ENCODE measurements at places on chromosomes 12 and 14.
A peak's percentile ranks its signal among the peaks of the same experiment; 100 is the strongest.

GRCh38 chr12:115407723-115408122 lies 723.7 kb upstream of the TBX3 start:
- no peak overlapping the region for H3K27ac ChIP-seq
- no peaks in the 10 kb centered on the region for H3K27me3 ChIP-seq
- H3K4me1 ChIP-seq: no peaks in the 10 kb centered on the region
- no peak overlapping the region for H3K4me3 ChIP-seq
- H3K36me3 ChIP-seq: no peaks in the 10 kb centered on the region

- no peaks in the 10 kb centered on the region for H3K27me3 ChIP-seq
- H3K36me3 ChIP-seq: no peaks in the 10 kb centered on the region
- no peak for DNase-seq
- H3K27ac ChIP-seq: no peak overlapping the region
- H3K4me3 ChIP-seq: no peak overlapping the region
Measured at GRCh38 chr12:12592930-12593329, 18.7 kb upstream of the CREBL2 start.

GRCh38 chr12:32821710-32822109 lies 66.0 kb upstream of the YARS2 start:
- no peaks in the 10 kb centered on the region for H3K4me1 ChIP-seq
- no peak overlapping the region for H3K4me3 ChIP-seq
- no peak overlapping the region for H3K27ac ChIP-seq
- H3K27me3 ChIP-seq: no peaks in the 10 kb centered on the region

DNA sequence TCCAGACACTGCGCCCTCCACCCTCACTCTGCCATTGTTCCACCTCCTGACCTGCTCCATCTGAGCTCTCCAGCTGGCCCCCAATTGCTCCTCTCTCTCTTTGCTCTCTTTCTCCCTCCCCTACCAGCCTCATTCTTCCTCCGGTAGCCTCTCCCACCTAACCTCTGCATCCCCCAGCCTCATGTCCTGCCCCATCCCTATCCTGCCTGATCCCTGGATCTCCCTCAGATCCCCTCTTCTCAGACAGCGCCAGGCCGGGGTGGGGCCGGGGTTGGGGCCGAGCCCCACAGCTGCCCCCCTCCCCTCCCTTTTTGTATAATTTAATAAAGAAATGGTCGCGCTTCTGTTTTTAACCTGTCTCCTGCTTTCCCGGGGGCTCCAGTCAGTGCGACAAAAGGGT lies 1.7 kb upstream of the LAG3 start:
- H3K4me1 ChIP-seq: peaks cover 18% of the 10 kb centered on the region
- H3K27me3 ChIP-seq: no peaks in the 10 kb centered on the region
- H3K36me3 ChIP-seq: peaks cover 13% of the 10 kb centered on the region
- no peak overlapping the region for H3K4me3 ChIP-seq

DNA sequence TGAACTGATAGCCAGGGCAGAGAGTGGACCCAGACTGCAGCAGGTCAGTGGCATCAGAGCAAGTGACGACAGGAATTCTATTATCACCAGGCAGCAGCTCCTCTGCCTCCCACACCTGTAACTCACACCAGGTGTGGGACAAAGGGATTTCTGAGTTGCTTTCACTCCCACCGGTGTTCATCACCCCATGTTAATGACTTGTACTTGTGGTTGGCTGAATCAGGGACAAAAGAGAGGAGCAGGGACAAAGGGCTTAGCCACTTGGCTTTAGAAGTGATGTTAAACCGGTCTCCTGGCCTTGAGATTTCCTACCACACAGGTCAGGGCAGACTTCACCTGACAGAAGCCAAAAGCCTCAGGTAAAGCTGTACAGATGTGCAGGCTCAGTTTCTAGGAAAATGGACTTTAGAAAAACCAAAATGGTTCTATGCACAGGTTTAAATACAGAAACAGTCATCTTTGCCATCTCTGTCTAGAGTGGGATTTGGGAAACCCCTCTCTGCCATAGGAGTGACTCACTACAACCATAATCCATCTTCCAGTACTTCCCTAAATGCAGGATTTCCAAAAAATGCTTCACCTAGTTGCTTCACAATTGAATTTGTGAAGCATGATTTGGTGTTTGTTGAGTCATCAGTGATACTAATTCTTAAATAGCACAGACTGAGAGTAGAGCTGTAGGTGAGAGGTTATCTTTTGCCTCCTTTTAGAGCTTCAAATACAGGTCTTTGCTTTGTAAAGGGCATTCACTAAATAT lies 158.5 kb downstream of the PRKCH start:
- DNase-seq: no peak
- H3K27me3 ChIP-seq: no peaks in the 10 kb centered on the region
- peak overlapping the region; percentile 86 for H3K27ac ChIP-seq
- no peaks in the 10 kb centered on the region for H3K36me3 ChIP-seq

DNA sequence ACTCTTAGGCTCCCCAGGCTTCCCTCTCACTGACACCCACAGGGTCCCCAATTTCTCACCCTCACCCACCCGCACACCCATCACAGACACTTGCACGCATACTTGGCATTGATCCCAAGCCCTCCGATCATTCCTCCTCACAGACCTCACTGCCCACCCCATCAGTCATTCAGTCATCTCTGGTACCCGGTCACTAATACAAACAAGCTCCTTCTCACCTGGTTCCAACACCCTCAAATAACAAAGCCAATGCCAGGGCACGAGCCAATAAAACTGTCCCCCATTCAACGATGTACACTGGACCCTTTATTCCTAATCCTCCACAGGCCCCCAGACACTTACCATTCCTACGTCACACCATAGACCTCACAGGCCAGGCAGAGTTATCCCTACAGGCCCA lies 2.3 kb downstream of the ZNF605 start:
- DNase-seq: no peak
- peaks cover 2% of the 10 kb centered on the region for H3K4me1 ChIP-seq
- no peak overlapping the region for H3K4me3 ChIP-seq
- peaks cover 8% of the 10 kb centered on the region for H3K36me3 ChIP-seq
- no peaks in the 10 kb centered on the region for H3K27me3 ChIP-seq

DNA sequence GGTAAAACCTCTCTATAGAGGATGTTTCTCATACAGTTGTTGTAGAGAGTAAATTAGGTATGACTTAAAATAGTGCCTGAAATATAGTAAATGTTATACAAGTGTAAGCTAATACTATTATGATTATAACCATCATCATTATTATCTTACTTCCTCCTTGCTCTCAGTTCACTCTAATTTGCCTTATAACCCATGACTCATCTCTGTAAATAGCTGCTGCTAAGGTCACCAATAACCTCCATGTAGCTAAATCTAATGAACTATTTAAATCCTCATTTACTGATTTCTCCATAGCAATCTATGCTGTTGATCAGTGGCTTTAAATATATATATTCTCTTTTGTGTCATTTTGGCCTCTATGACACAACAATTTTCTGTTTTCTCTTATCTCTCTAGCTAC lies 109.6 kb downstream of the RMST start:
- no peaks in the 10 kb centered on the region for H3K4me1 ChIP-seq
- H3K36me3 ChIP-seq: no peaks in the 10 kb centered on the region
- no peaks in the 10 kb centered on the region for H3K27me3 ChIP-seq
- no peak overlapping the region for H3K4me3 ChIP-seq

DNA sequence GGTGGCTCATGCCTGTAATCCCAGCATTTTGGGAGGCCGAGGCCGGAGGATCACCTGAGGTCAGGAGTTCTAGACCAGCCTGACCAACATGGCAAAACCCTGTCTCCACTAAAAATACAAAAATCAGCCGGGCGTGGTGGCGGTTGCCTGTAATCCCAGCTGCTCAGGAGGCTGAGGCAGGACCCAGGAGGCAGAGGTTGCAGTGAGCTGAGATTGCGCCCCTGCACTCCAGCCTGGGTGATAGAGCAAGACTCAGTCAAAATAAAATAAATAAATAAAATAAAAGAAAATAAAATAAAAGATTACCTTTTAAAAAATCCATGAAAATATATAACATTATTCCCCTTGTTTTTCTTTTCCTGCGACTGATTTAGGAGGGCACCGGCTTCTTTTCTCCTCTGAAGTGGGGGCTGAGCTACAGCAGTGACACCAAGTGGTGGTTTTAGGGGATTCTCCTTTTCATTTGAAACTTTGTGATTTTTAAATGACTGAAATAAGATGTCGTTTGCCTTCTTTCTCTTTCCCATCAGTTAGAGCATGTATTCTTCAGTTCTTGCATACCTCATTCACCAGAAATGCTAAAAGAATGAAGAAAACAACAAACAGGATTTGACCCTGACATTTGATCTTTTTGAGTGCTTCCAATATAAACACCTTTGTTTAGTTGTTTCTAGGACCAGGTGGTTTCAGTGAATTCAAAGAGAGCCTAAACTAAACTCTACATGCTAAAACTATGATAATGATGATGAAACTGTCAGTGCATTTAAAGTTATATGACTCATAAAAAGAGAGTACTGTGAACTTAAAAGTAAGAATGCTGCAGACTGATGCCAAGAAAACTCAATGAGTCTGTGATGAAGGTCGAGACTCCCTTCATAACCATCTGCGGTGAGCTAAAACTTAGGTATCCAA lies 22.6 kb upstream of the PKP2 start:
- no peak overlapping the region for H3K27ac ChIP-seq
- H3K36me3 ChIP-seq: no peaks in the 10 kb centered on the region
- no peak for DNase-seq
- no peaks in the 10 kb centered on the region for H3K27me3 ChIP-seq
- H3K4me3 ChIP-seq: no peak overlapping the region

DNA sequence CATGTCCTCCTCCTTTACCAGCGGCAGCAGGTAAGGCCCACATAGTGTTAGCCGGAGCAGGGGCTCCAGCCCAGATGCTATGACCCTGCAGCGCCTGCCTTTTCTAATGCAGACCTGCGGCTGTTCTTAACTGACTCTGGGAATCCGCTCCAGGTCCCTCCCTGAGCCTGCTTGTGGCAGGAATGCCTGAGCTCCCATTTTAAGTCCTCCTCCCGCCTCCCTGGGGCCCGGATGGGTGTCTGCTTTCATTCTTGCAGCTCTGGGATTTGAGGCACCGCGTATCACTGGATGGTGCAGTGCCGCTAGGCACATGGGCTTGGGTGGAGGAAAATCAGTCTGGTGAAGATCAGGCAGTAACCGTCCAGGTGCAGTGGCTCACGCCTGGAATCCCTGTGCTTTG lies 7.6 kb downstream of the TSPAN9 start:
- H3K4me1 ChIP-seq: no peaks in the 10 kb centered on the region
- no peak overlapping the region for H3K27ac ChIP-seq
- peaks cover 2% of the 10 kb centered on the region for H3K36me3 ChIP-seq
- H3K27me3 ChIP-seq: no peaks in the 10 kb centered on the region
- DNase-seq: no peak
- H3K4me3 ChIP-seq: no peak overlapping the region

DNA sequence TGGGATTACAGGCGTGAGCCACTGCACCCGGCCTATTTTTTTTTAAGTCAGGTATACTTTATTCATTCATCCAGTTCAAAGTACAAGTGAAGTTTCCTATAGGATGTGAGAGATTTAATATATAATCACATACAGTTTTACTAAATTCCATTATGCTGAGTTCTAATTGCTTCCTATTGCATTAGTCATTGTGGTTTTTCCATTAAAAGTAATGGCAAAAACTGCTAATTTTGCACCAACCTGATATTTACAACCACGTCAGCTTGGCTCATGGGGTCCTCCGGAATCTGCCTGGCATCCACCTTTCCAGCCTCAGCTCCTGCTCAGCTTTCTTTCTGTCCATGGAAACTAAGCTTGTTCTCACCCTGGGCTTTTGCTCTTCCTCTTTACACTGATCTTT lies 67.0 kb upstream of the CSRP2 start:
- H3K4me1 ChIP-seq: no peaks in the 10 kb centered on the region
- no peak overlapping the region for H3K4me3 ChIP-seq
- H3K36me3 ChIP-seq: no peaks in the 10 kb centered on the region
- no peaks in the 10 kb centered on the region for H3K27me3 ChIP-seq
- DNase-seq: no peak

DNA sequence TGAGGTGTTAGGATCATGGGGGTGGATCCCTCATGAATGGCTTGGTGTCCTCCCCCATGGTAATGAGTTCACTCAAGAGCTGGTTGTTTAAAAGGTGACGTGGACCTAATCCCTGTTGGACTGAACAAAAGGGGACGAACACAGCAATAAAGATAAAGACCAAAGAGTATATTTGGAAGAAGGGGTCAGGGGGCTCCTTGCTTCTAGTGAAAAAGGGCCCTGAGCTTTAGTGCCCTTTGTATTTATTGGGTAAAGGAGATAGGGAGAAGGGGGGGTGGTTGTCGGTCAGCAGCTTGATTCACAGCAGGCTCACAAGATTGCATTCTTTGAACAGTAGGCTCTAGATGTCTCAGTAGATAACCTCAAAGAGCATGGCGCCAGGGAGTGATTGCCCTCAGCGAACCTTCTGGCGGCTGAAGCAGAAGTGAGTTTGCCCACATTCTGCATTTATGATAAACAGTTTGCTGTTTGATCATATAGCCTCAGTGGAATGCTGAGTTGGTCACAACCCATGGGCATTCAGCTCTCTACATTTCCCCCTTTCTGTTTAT lies 25.9 kb upstream of the MAPKAPK5 start:
- no peaks in the 10 kb centered on the region for H3K4me1 ChIP-seq
- peak; percentile 38 for DNase-seq
- H3K4me3 ChIP-seq: no peak overlapping the region
- no peaks in the 10 kb centered on the region for H3K27me3 ChIP-seq

DNA sequence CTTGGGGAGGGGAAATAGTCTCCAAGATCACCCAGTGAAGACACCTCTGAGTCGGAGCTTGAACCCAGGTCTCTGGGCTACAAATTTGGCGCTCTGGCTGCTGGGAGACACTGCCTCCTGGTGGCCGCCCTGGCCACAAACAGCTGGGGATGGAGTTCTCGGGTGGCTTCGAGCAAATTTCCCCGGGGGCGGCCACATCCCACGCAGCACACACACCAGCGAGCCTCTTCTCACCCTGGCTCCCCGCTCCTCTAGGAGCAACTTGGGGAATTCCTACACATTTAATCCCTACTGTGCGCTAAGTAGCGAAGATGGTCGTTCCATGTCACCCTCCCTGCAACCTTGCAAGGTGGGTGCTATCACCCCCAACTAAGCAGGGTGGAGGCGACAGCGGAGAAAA lies 66.2 kb upstream of the BEGAIN start:
- no peak overlapping the region for H3K27ac ChIP-seq
- no peak for DNase-seq
- no peaks in the 10 kb centered on the region for H3K27me3 ChIP-seq
- no peak overlapping the region for H3K4me3 ChIP-seq
- no peaks in the 10 kb centered on the region for H3K36me3 ChIP-seq
- H3K4me1 ChIP-seq: no peaks in the 10 kb centered on the region

All from ascending aorta (tissue), 2 donors.